Left lobe of liver (tissue), 2 donors: ENCODE measurements at places on chromosomes 4 and X. TPM values are rescaled to one million over a fixed set of nuclear protein-coding genes. Genes with fewer than 3 reads are reported as not detected.

The NWD2 gene
- total RNA-seq = not detected

The FHIP1A gene
- total RNA-seq = 4.0 TPM

The TRIML2 gene
- not detected for total RNA-seq

The POF1B gene
- 0.28 TPM for total RNA-seq

The S100P gene
- 2.3 TPM for total RNA-seq

The DHX15 gene
- total RNA-seq = 29.2 TPM

The SGMS2 gene
- 15.6 TPM for total RNA-seq

The NAP1L5 gene
- 1.2 TPM for total RNA-seq

The TBX22 gene
- total RNA-seq = not detected

The SPACA5 gene
- total RNA-seq = not detected

The HTR2C gene
- not detected for total RNA-seq

The DGAT2L6 gene
- total RNA-seq = not detected

The FRMD7 gene
- 0.05 TPM for total RNA-seq

The MAGEA2B gene
- not detected for total RNA-seq

The COX7B gene
- 146 TPM for total RNA-seq

The NPY2R gene
- not detected for total RNA-seq

The GYPB gene
- not detected for total RNA-seq

The TMPRSS11F gene
- total RNA-seq = not detected

The CT47B1 gene
- not detected for total RNA-seq

The RAB39B gene
- 0.10 TPM for total RNA-seq

The TLR7 gene
- 0.08 TPM for total RNA-seq

The TEC gene
- total RNA-seq = 3.2 TPM

The MECP2 gene
- total RNA-seq = 13.9 TPM
